Spinal cord (tissue), 10 donors: ENCODE measurements at places on chromosomes 2 and 18. TPM values are rescaled to one million over a fixed set of nuclear protein-coding genes. Genes with fewer than 3 reads are reported as not detected.

The RGPD3 gene
- 0.50 TPM for total RNA-seq

The IL1RN gene
- total RNA-seq, result 1.8 TPM

The CBLN2 gene
- total RNA-seq, result 73.7 TPM

The CD28 gene
- total RNA-seq, result 4.7 TPM

The POU3F3 gene
- total RNA-seq, result 20.5 TPM

The CPLX4 gene
- total RNA-seq, result 0.22 TPM

The FASTKD2 gene
- total RNA-seq, result 37.9 TPM

The MYL1 gene
- 3.3 TPM for total RNA-seq

The LOXL3 gene
- 18.2 TPM for total RNA-seq

The CEP68 gene
- 39.2 TPM for total RNA-seq

The REG3G gene
- 0.50 TPM for total RNA-seq

The KANSL3 gene
- total RNA-seq, result 31.2 TPM

The FEV gene
- total RNA-seq, result not detected

The VWC2L gene
- total RNA-seq, result 17.1 TPM

The THSD7B gene
- 10.8 TPM for total RNA-seq

The SLC66A2 gene
- total RNA-seq, result 26.0 TPM

The CPS1 gene
- 8.3 TPM for total RNA-seq

The SLC9A4 gene
- 0.30 TPM for total RNA-seq

The CENPO gene
- total RNA-seq, result 15.1 TPM

The GALNT14 gene
- total RNA-seq, result 4.6 TPM

The EPG5 gene
- total RNA-seq, result 24.9 TPM

The ITGA4 gene
- 12.5 TPM for total RNA-seq

The DAW1 gene
- 5.0 TPM for total RNA-seq

The PKP4 gene
- total RNA-seq, result 98.6 TPM

The SF3B1 gene
- 322 TPM for total RNA-seq

The SPATA3 gene
- not detected for total RNA-seq

The CAPN14 gene
- total RNA-seq, result 0.28 TPM

The DLX1 gene
- not detected for total RNA-seq

The DNAJC5G gene
- total RNA-seq, result 0.22 TPM

The GREB1 gene
- total RNA-seq, result 14.4 TPM

The ASXL2 gene
- 11.3 TPM for total RNA-seq

The COX5B gene
- total RNA-seq, result 369 TPM

The ANKRD53 gene
- total RNA-seq, result 2.5 TPM

The RND3 gene
- 61.1 TPM for total RNA-seq

The SPATS2L gene
- total RNA-seq, result 144 TPM

The SSB gene
- total RNA-seq, result 95.9 TPM

The MBD5 gene
- total RNA-seq, result 40.1 TPM

The SMCHD1 gene
- total RNA-seq, result 189 TPM

The SEPTIN10 gene
- total RNA-seq, result 74.4 TPM

The CLK1 gene
- 220 TPM for total RNA-seq

The WDR43 gene
- 42.7 TPM for total RNA-seq

The IRS1 gene
- 12.4 TPM for total RNA-seq

The NT5DC4 gene
- total RNA-seq, result 0.10 TPM

The KCNG2 gene
- 1.4 TPM for total RNA-seq

The SRD5A2 gene
- total RNA-seq, result 0.17 TPM

The CCDC121 gene
- 9.7 TPM for total RNA-seq

The CD8B gene
- total RNA-seq, result 1.5 TPM

The TEX44 gene
- total RNA-seq, result not detected
